Brain pericyte (primary cell): ENCODE measurements at places on chromosomes 7 and 10.

DNA sequence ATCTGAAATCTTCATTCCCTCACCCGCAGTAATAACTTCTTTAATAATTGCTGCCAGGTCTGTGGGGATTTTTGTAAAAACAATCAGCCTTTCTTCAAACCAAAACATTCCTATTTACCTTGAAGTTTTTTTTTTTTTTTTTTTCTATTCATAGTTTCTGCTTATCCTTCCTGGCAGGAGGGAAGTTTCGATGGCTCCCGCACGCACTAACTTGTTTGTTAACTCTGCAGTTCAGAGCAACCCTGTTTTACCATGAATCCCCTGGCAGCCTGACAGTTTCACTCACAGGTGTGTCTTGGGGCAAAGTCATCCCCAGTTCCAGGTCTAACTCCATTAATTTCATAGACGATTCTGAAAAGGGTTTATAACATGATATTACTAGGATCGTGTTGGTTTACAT is 149.3 kb downstream of the KLF6 start:
- DNase-seq: no peak

DNA sequence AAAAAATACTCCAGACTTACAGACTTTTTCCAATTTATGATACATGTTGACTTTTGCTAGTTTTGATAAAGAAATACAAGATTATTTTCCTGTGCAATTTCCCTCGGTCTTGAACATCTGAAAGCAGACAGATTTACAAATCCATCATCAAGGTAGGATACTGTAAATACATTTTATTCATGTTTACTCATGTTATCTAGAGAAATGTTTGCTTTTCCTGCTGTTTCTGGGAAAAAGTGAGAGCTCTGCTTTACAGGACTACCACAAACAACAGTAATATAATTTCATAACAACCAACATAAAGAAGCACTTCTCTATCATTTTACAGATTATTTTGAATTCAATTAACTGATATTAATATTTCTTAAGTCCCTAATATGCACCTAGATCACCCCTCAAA is 31.7 kb upstream of the CASD1 start:
- no peak for DNase-seq

GRCh38 chr10:110274072-110274627 is 30.6 kb downstream of the SMNDC1 start:
- DNase-seq: no peak

- DNase-seq: no peak
Observed at GRCh38 chr10:120156614-120157274, 264.2 kb downstream of the SEC23IP start.

GRCh38 chr10:129870474-129870757 is 93.7 kb downstream of the EBF3 start:
- DNase-seq: no peak

GRCh38 chr10:103204353-103205255 is 11.5 kb upstream of the NT5C2 start:
- no peak for DNase-seq

GRCh38 chr10:52409195-52409594 is 95.1 kb downstream of the DKK1 start:
- DNase-seq: no peak

- DNase-seq: no peak
Observed at GRCh38 chr7:151671514-151671913, 151.8 kb upstream of the RHEB start.

- DNase-seq: no peak
Observed at GRCh38 chr7:80449836-80450235, 62.0 kb downstream of the GNAT3 start.
